ENCODE measurements at places on chromosomes 5 and 9.

GRCh38 chr5:142621227-142621626 lies 64.7 kb downstream of the FGF1 start:
- DNase-seq, result no peak

DNA sequence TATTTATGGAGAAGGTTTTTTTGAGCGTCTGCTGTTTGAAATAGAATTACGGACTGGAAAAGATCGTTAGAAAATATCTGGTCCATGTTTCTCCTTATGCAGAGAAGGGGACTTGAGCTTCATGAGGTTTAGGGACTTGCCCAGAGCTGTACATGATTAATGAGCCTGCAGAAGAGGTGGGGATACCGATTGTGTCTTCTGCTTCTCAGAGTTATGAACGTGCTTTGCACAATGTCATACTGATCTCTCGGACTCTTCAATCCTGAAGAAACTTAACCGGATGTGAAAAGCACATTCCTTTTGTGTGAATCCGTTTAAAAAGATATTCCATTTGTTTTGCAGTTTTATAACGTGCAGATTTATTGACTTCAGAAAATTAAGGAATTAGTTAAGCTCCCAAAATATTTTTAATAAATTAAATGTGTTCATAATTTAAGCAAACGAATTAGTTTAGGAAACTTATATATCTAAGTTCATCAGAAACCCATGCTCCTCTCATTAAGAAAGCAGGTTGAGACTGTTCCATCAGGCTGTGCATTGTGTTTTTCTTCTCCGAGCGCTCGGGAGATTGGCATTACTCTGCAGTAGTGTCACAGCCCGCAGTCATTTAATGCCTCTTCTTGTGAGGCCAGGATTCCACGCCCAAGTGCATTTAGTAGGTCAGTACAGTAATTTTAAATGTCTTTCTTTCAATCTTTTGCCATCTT lies 40.8 kb upstream of the MEF2C start:
- no peak for DNase-seq

GRCh38 chr9:115891929-115892328 lies 261.7 kb upstream of the PAPPA start:
- DNase-seq, result no peak

- DNase-seq, result no peak
Measured at GRCh38 chr5:166398131-166398530, 1893.3 kb upstream of the WWC1 start.

GRCh38 chr9:89661956-89662717 lies 57.3 kb downstream of the GADD45G start:
- DNase-seq, result no peak

GRCh38 chr5:138159666-138160065 lies 18.8 kb downstream of the BRD8 start:
- DNase-seq, result no peak

DNA sequence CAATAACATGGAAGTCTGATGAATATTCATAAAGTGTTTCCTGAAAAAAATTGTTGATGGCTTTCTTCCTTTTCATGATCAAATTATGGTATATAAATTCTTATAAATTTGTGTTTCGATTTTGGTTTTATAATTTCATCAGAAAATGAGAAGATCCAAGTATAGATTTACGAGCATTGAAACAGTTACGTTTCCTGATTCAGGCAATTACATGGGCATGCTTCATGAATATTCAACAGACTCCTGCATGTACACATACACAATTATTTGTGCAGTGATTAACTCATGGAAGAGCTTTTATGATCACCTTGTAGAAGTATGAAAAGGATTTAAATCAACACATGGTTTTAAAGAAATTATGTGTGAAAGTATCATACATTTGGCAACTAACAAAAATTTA lies 136.7 kb downstream of the MPDZ start:
- no peak for DNase-seq

DNA sequence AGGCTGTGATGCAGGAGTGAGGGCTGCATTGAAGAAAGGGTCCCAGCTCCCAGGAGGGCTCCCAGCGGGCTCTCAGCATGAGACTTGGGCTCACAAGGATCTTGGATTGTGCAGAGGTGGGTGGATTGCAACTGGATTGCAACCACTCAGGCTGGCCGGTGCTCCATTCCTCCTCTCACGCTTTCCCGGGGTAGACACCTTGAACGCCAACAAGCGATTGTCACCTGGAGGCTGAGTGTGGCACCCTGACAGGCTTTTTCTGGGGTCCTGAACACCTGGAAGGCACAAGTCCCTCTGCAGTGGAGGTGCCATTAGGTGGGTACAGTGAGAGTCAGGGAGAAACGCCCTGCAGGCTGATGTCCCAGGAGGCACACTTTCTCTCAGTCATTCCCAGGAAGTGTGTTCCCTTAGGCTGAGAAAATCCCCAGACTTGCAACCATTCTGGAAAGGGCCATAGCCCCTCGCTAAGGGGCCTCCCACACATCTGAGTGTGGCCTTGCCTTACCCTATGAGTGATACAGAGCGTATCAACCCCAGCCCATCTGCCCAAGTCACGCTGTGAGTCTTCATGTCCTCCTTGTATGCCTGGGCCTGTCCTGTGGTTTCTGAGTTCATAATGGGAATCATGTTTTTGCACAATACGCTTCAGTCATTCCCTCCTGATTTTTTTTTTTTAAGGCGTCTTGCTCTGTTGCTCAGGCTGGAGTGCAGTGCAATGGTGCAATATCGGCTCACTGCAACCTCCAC lies 488.1 kb downstream of the IRX1 start:
- DNase-seq, result no peak

- DNase-seq, result no peak
Measured at GRCh38 chr5:19902316-19902934, 85.6 kb downstream of the CDH18 start.

- DNase-seq, result no peak
Measured at GRCh38 chr5:51373880-51374523, 9.2 kb upstream of the ISL1 start.

- no peak for DNase-seq
Measured at GRCh38 chr9:97220894-97221477, 86.5 kb upstream of the CCDC180 start.
